ENCODE measurements at places on chromosomes 1 and 21.

DNA sequence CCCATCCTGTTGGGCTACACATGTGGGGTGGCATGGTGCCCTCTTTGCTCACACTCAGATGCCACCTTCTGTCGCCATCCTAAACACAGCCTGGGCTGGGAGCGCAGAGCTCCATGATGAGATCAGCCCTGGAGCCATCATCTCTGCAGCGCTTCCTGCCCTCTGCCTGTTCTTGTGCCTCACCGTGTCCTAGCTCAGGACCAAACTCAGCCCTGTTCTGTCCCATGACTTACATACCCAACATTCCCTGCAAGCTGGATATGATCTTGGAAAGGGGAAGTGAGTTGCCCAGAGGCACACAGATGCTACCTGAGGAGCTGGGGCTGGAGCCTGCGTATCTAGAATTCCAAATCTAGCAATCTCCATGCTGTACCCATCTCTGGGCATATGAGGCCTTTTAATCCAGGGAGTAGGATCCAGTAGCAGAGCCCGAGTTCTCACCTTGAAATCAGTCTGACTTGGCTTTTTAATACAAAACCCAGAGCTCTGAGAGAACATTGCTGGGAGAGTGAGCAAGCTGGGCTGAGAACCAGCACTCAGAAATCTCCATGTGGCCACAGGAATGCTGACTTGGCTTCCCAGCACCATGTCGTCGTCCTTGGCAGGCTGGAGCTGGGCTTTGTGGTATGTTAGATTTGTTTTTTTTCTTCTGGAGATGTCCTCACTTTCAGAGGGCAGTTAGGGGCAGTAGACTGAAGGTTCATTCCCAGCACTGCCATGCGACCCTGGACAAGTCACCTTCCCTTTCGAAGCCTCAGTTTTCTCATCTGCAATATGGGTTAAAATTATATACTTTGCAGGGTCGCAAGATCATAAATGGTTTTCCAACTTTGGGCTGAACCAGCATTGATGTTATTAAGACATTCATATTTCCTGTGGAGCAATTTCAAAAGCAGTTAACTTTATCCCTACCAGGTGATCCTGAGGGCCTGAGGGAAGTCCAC is 2.6 kb downstream of the ALPL start:
- DNase-seq = peak; percentile 7

- DNase-seq = peak; percentile 36
Observed at GRCh38 chr1:20485527-20486456, at the start of gene CAMK2N1. Gene CAMK2N1, minus strand, starts transcription at chr1:20486210. Its CDS starts 831 bp downstream, at chr1:20485379.

DNA sequence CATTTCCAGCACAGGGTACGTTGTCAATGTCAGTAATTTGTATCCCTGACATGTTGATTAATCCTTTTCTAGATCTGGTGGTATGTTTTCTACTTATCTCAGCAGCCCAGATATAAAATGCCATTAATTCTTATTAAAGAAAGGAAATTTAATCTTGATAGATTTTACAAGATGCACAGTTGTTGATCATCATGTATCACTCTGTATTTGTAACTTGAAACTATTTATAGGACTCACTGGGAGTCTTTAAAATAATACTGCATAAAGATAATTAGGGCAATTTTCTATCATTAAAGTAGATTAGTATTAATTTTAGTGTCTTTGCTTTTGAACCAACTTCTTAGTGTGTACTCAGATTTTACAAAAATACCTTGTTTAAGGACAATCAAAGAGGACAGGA is 84.9 kb downstream of the GREM2 start:
- no peak for DNase-seq

- no peak for DNase-seq
Observed at GRCh38 chr1:161069241-161069640, 450 bp downstream of the ARHGAP30 start.

- DNase-seq = no peak
Observed at GRCh38 chr1:171663854-171664575, 11.5 kb upstream of the MYOC start.

- DNase-seq = no peak
Observed at GRCh38 chr21:39104911-39105310, 78.3 kb downstream of the PSMG1 start.

- DNase-seq = no peak
Observed at GRCh38 chr1:166090244-166090643, 76.6 kb downstream of the FAM78B start.

GRCh38 chr1:92030656-92031107 is 897 bp downstream of the EPHX4 start:
- peak; percentile 91 for DNase-seq

- no peak for DNase-seq
Observed at GRCh38 chr1:188237573-188238348, 1409.0 kb downstream of the PLA2G4A start.

DNA sequence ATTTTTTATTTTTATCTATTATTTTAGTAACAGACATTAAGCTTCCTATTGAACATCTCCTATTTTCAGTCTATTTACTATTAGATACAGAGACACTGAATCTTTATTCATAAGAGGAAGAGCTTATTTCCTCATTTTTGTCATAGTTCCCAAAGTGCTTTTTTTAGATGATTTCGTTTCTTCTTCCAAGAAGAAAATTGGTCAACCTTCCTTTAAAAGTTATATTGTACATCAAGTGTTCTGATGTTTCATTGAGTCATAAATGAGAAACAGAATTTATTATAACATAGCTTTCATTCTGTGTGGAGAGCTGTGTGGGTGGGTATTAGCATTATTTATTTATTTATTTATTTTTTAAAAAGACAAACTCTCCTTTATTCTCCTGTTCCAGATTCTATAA is 50.6 kb upstream of the BACH1 start:
- DNase-seq = no peak

GRCh38 chr1:185956881-185957280 is 222.7 kb downstream of the HMCN1 start:
- no peak for DNase-seq

- peak; percentile 39 for DNase-seq
Observed at GRCh38 chr1:151720554-151720953, 768 bp upstream of the RIIAD1 start.
